Activated B cell treated with CpG ODN at 0.5 μM for 24 hours (primary cell): ENCODE measurements at places on chromosomes 2 and 18. TPM values are rescaled to one million over a fixed set of nuclear protein-coding genes. Genes with fewer than 3 reads are reported as not detected.

RBFA gene
- total RNA-seq = 21.6 and 23.3 TPM in 2 replicates

INHA gene
- not detected in 2 replicates for total RNA-seq

DYTN gene
- not detected in 2 replicates for total RNA-seq

SMAD7 gene
- 6.8 and 6.9 TPM in 2 replicates for total RNA-seq

- peaks cover 2% of the 10 kb centered on the region for H3K36me3 ChIP-seq
- DNase-seq = no peak
- H3K27ac ChIP-seq = no peak overlapping the region
- H3K4me3 ChIP-seq = no peak overlapping the region
- H3K27me3 ChIP-seq = no peaks in the 10 kb centered on the region
Observed at GRCh38 chr2:157793053-157793612, 83.0 kb downstream of the ACVR1 start.

DNA sequence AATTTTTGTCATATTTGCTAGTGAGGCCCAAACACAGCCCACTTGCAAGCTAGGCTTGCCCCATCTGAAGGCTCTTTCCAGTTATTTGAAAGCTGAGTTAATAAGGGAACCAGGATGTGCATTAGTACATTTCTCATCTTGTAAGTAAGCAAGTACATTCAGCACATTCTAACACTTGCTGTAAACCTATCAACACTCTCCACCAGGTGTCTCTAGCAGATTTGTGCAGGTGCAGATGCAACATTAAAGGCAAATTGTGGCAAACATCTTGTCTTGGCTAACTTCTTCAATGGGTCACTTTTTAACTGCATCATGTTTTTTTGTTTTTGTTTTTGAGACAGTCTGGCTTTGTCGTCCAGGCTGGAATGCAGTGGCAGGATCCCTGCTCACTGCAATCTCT, 25.3 kb upstream of the MFSD6 start:
- H3K4me3 ChIP-seq = no peak overlapping the region
- no peaks in the 10 kb centered on the region for H3K27me3 ChIP-seq
- peaks cover 2% of the 10 kb centered on the region for H3K4me1 ChIP-seq
- H3K27ac ChIP-seq = no peak overlapping the region
- DNase-seq = no peak

- no peaks in the 10 kb centered on the region for H3K4me1 ChIP-seq
- no peaks in the 10 kb centered on the region for H3K27me3 ChIP-seq
- no peak for DNase-seq
- H3K27ac ChIP-seq = no peak overlapping the region
- no peak overlapping the region for H3K4me3 ChIP-seq
- H3K36me3 ChIP-seq = no peaks in the 10 kb centered on the region
Observed at GRCh38 chr2:161745866-161746614, 121.8 kb downstream of the SLC4A10 start.

GRCh38 chr2:46847726-46848412, 67.7 kb downstream of the MCFD2 start:
- H3K4me1 ChIP-seq = peaks cover 12% of the 10 kb centered on the region
- H3K27me3 ChIP-seq = peaks cover 6% of the 10 kb centered on the region
- no peak overlapping the region for H3K27ac ChIP-seq
- no peak for DNase-seq
- no peaks in the 10 kb centered on the region for H3K36me3 ChIP-seq
- H3K4me3 ChIP-seq = no peak overlapping the region

GRCh38 chr2:72539071-72539552, 286.7 kb downstream of the EXOC6B start:
- no peak overlapping the region for H3K4me3 ChIP-seq
- peaks cover 4% of the 10 kb centered on the region for H3K36me3 ChIP-seq
- no peaks in the 10 kb centered on the region for H3K4me1 ChIP-seq
- no peak for DNase-seq
- no peaks in the 10 kb centered on the region for H3K27me3 ChIP-seq

GRCh38 chr18:76098674-76099411, 396.2 kb downstream of the ZNF516 start:
- H3K36me3 ChIP-seq = no peaks in the 10 kb centered on the region
- no peak for DNase-seq
- H3K27ac ChIP-seq = no peak overlapping the region
- no peak overlapping the region for H3K4me3 ChIP-seq
- no peaks in the 10 kb centered on the region for H3K27me3 ChIP-seq
- H3K4me1 ChIP-seq = no peaks in the 10 kb centered on the region
